AG09319 (cell line): ENCODE measurements at places on chromosomes 1 and 21.
A peak's percentile ranks its signal among the peaks of the same experiment; 100 is the strongest.

GRCh38 chr1:36523230-36523495 lies 40.5 kb upstream of the CSF3R start:
- DNase-seq, result no peak

- DNase-seq, result peak; percentile 88
Observed at GRCh38 chr21:42939582-42940413, 14.4 kb upstream of the ERVH48-1 start.

GRCh38 chr1:11156963-11157362 lies 32.2 kb upstream of the ANGPTL7 start:
- no peak for DNase-seq

- DNase-seq, result no peak
Observed at GRCh38 chr1:29519788-29520110, 283.4 kb downstream of the PTPRU start.

DNA sequence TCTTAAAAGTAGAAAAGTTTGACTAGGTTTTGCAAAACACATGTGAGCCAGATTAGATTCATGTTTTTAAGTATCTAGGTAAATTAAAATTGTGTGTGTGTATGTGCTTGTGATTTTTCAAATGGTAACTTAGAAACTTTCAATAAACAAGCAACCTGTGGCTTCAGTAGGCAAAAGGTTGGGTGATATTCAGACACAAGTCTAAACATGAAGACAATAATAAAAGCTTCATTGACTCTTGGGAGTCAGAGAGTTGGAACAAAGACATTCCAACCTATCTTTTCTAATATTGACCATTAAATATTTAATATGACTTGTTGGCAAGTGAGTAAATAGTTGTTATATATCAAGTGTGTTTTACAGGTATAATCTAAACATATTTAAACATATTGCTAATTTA lies 1049.6 kb upstream of the ADGRL4 start:
- no peak for DNase-seq

GRCh38 chr1:43731867-43732531 lies 24.7 kb downstream of the ST3GAL3 start:
- DNase-seq, result no peak

DNA sequence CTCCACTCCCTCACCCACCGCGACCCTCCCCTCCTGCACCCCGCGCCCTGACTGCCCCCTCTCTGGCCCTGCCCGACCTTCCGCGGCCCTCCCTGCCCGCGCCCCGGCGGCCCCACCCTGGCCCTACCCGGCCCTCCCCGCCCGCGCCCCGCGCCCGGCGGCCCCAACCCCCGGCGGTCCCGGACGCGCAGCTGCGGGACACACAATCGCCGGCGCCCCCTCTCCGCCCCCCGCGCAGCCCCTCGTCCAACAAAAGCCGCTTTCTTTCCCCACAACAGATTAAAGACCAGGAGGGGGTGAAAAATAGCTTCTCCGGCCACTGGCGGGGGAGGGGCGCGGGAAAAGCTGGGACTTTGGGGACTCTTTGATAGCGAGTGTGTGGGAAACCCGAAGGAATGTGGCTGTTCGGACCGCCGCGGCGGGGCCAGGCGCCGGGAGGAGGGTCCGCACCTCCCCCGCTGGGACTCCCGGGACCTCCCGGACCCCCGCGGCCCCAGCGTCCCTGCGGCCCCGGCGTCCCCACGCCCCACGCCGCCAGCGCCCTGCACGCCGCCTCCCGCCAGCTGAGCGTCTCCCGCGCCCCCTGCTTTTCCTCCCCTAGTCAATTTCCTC lies 8.8 kb upstream of the ID3 start:
- DNase-seq, result no peak

DNA sequence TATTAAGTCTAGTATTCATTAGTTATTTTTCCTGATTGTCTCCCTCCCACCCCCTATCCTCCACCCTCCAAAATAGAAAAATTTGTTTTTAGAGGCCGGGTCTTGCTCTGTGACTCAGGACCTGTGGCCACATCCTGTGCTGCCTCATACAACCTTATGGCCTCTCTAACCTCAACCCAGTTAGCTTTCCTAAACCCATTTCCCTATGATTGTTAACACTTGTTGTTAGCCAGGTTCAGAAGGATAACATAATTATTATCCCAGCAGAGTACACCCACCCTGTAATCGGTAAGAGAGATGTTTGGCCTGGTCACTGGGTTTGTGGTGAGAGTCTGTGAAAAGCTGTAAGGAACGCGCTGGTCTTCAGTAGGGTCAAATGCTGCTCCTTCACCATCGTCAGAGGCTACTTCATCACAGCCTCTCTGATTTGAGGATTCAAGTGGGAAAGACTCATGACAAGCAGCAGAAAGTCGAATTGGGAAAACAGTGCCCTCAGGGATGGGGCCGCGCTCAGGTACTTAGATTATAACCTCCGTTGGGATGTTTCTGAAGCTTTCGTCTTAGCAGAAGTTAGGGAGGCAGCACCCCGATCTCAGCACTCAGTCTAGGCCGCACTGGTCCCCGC lies 35.9 kb upstream of the HMGN1 start:
- no peak for DNase-seq

- no peak for DNase-seq
Observed at GRCh38 chr1:58418283-58419228, 128.0 kb downstream of the OMA1 start.

- no peak for DNase-seq
Observed at GRCh38 chr1:234270581-234271242, 102.5 kb upstream of the COA6 start.
